NCI-H526 treated with DMSO at 0.1 percent for 48 hours (cell line): ENCODE measurements at places on chromosomes 3 and 15.

DNA sequence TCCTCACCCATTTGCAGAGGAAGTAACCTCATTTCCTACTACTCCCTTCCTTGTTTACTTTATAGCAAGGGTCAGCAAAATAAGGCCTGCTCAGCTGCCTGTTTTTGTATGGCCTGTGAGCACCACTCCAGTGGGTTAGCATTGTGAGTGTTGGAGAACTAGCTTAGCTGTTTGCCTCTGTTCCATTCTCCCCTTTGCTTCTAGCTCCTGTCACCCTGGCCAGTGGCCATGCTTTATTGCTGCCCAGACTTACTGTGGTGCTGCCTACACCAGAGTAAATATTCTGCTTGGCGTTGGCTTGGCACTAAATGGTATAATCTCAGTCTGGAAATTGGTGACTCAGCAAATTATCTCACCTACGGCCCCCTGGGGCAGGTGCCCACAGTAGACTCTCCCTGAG lies 8.8 kb downstream of the PDCD6IP start:
- DNase-seq: no peak

GRCh38 chr3:175857666-175858270 lies 998.6 kb downstream of the NAALADL2 start:
- peak; percentile 84 for DNase-seq

DNA sequence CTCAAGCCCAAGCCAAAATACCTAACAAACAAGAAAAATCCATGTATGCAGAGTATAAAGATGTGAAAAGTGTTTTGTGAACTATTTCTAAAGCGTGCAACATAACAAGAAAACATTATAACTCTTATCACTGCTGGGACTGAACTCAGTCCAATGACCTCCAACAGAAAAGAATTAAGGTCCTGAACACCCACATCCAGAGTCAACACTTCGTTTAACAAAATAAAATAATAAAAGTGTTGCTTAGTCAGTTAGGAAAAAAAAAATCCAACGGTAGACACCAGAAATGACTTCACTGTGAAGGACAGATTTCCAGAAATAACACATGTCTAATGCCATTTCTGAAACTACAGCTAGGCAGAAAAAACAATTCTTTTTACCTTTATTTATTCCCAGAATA lies 28.0 kb downstream of the MB21D2 start:
- no peak for DNase-seq

DNA sequence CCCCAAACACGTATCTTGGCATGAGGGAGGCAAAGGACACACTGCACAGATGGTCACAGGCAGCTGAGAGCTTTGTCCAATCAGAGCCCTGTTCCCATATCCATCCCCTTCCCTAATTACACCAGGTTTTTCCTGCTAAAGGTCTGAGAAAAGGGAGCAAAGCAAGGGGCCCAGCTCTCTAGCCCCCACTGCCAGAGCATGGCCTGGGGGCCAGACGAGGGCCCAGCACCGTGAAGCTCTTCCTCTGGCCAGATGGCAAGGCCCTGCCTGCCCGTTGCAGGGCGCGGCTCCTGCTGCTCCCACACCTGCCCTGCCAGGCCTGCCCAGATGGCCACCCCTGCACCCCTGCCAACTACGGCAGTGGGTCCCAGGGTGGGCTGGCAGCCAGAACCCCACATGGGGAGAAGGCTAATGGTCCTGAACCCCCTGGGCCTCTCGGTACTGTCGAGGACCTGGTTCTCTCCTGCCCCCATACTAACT lies 3.2 kb downstream of the SHF start:
- DNase-seq: no peak

DNA sequence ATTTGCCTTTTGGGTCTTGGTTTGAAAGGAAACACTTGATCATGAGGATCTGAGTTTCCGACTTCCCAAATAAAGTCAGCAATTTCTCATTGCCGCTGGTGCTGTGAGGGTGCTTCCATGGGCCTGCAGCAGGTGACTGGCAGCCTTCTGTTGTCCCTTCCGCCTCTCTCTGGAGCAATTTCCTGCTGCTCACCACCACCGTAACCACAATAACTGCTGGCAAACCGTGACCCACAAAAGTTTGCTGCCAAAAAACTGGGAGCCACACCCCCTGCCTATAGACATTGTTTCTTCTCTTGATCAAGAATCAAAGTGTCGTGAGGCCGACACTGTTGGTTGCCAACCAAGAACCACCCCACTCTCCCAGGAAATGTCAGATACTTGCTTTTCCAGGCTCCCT lies 164.0 kb downstream of the NR2F2 start:
- no peak for DNase-seq
